ENCODE measurements at places on chromosomes 1 and 21.

DNA sequence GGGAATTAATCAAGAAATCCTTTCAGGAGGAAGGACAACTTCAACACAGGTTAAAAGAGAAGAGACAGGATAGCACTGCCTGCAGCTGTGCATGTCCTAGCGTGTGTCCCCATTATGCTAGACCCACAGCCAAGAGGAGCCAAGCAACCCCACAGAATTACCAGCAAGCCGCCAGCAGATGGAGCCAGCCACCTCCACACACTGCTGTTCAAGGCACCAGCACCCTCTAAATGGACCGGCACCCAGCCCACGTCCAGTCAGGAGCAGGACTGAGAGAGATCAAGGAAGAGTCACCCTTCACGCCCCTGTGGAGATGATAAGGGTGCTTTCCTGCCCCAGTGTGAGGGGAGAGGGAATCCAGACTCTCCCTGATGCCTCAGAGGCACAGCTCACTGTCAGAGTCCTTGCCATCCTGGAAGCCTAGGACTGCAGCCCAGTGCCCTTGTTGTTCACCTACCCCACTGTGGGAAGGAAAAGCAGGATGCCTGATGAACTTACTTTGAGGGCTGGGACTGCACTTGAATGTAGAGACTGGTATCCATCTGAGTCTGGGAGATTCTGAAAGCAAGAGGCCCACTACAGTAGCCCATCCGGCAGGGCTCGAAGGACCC is 37.1 kb upstream of the CTTNBP2NL start:
- DNase-seq = no peak

DNA sequence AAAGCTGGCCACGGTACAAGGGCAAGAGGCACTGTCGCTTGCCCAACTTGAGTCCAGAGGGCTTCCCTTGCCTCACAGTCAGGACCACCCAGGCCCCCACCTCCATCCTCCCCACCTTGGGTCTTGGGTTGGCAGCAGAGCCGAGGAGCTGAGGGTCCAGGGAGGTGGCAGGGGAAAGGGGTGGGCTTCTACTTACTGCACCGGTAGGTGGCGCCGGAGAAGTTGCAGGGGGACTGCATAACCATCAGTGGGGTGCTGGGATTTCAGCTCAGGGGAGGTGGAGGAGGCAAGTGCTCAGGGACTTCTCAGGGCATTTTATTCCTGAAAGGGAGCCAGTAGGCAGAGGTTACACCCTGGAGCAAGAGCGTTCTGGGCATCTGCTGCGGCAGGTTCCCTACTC is 44.0 kb downstream of the TRIM62 start:
- DNase-seq = no peak

DNA sequence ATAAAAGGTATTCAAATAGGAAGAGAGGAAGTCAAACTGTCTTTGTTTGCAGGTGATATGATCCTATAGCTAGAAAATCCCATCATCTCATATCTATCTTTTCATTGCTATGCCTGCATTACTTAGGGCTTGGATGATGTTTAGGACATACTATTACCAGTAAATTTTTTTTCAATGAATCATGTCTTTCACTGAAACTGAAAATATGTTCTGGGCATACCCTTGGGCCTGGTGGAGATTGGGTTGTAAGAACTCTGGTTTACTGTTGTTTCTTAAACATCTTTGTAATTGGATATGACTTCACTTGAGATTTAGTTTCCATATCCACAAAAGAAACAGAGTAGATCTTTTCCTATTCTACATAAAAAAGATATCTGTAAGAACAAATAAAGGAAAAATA is 502.2 kb upstream of the PRMT6 start:
- no peak for DNase-seq

DNA sequence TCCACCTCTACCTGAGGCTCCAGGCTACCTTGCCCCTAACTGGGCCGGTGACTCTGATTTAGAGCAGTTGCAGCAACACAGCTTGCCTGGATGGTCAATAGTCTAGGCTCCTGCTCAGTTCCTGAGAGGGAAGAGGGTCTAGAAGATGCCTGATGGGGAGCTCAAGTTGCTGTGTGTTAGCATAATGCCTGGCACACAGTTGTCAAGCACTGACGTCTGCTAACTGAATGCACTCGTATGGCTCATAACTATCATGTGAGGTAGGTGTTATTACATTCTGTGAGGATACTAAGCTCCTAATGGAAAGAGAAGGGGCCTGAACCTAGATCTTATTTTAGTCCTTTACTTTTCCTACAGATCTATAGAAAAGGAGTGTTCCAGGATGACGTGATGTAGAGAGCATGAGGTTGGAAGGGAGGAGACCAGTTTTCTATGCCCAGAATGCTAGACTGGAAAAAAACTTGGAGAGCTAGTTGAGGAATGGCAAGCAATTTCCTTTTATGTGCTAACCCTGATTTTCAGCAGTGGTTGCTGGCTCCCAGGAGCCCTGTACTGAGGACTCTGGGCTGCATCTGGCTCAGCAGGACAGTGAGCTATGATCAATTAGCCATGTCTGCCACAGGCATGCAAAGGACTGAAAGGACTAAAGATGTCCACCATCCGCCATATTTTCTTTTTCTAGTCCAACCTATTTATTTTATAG is 30.0 kb downstream of the FAM78B start:
- no peak for DNase-seq

GRCh38 chr21:46550116-46550941 is 54.6 kb downstream of the S100B start:
- DNase-seq = peak; percentile 44

- DNase-seq = no peak
These were observed 53.2 kb upstream of the RAVER2 start for GRCh38 chr1:64691626-64692025.

GRCh38 chr21:24514081-24514733 is 1093.1 kb downstream of the MRPL39 start:
- no peak for DNase-seq

GRCh38 chr1:181989261-181989920 is 72.1 kb downstream of the ZNF648 start:
- no peak for DNase-seq

DNA sequence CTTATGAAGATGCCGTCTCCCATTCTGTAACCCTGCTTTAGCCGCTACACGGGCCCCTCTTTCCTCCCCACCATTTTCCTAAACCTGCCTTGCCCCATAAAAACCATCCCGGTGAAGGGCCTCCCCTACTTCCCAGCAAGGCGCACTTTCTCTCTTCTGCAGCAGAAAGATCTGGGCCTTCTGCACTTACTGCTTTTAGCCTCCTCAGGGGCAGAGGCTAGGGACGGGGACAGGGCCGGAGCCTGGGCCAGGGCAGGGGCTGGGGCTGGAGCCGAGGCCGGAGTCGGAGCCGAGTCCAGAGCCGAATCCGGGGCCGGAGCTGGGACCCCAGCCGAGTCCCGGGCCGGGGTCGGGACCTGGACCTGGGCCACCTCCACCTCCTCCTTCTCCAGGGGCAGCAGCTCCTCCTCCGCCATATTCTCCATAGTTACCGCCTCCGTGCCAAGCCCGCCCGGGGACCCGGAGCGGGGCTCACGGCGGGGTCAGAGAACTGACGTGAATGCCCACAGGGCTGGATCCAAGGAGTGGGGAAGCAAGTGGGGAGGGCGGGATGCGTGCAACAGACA is 382 bp downstream of the TRMT1L start:
- no peak for DNase-seq

GRCh38 chr1:66648901-66649595 is 103.2 kb upstream of the DYNLT5 start:
- DNase-seq = no peak

DNA sequence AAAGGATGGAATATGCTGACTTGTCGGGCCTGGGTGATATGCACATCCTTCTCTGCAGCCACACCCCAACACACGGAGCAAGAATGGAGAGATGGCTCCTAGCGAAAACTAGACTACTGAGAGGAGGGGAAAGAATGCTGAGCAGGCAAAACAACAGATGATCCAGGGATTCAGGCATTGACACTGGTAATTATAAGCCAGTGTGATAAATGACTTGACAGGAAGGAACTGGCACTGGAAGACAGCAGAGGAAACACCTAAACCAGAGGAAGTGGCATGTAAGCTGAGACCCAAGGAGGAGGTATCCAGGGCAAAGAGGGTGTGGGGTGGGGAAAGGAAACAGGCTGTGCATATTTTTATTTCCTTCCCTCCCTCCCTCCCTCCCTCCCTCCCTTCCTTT is 31.7 kb upstream of the KHDRBS1 start:
- no peak for DNase-seq

DNA sequence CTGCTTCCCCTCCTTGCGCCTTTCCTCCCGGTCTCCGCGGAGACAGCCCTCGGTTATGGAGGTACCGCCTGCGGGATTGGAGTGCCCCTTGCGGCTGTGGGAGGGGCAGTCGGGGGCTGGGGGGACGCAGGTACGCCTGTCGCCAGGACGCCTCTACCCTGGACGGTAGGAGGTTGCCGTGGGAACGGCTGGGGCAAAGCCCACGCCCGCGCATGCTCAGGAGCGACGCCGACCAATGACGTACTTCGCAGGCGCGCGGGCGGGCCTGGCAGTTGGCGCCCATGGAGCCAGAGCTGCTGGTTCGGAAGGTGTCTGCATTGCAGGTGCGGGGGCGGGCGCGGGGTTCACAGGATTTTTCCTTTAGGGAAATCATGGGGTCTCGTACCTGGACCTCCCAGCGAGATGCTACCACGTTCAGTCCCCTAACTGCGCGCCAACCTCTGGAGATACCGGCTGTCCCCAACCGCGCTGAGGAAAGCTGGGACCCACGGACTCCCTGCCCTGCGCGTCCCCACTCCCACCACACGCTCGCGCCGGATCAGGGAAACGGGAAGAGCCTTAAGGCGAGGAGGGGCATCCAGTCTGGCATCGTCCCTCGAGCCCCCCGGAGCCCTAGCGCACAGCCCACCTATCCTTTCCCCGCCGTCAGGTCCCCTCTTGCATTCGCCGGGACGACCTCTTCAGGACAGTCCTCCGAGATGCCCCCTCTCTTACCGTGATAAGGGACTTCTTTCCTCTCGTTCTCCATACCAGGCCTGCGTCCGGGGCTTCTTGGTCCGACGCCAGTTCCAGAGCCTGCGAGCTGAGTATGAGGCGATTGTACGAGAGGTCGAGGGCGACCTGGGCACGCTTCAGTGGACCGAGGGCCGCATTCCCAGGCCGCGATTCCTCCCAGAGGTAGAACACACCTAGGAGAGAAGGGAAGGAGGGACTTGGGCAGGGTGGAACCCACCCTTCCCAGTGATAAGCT is at the start of gene IQCC:
IQCC (plus strand) TSS at position 271 of the 970 bp plus-strand sequence; CDS start at position 282, 11 bp downstream.
- DNase-seq = peak; percentile 79

DNA sequence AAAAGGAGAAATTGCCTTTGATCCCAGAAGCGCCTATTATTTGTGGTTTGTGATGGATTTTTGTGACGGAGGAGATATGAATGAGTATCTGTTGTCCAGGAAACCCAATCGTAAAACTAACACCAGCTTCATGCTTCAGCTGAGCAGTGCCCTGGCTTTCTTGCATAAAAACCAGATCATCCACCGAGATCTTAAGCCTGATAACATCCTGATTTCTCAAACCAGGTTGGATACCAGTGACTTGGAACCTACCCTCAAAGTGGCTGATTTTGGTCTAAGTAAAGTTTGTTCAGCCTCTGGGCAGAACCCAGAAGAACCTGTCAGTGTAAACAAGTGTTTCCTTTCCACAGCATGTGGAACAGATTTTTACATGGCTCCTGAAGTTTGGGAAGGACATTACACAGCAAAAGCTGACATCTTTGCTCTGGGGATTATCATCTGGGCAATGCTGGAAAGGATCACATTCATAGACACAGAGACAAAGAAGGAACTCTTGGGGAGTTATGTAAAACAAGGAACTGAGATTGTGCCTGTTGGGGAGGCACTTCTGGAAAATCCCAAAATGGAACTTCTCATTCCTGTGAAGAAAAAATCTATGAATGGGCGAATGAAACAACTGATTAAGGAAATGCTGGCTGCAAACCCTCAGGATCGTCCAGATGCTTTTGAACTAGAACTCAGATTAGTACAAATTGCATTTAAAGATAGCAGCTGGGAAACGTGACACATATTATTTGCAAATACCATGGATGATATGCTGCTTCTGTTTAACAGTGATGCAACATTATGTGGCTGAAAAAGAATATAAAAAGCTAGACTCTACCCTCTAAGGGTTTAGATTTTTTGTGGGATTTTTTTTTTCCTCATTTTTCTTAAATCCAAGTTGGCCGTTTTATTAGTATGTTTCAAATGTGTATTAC is 10.5 kb downstream of the PDIK1L start:
- no peak for DNase-seq

- DNase-seq = no peak
These were observed 396.0 kb upstream of the USP24 start for GRCh38 chr1:55611123-55611522.

DNA sequence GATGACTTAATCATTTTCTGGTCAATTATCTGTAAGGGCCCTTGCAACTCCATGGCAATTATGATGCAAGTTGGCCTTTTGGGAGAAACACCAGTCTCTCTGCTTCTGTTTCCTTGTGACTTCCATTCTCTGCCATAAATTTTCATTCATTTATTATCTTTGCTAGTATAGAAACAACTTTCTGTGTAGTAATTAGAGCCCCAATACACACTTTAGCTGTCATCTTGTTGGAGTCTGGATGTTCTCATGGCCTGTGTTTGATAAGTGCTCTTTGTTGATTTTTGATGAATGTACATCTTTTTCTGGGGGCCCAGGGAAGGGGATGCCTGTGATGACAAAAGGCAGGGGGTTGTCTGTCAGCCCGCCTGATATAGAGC is 22.4 kb downstream of the PROX1 start:
- no peak for DNase-seq

All from activated naive CD4-positive, alpha-beta T cell (primary cell).